HT1080 (cell line): ENCODE measurements at places on chromosomes 16 and 17.

- no peak for DNase-seq
These were observed 7.5 kb upstream of the DNAJA2 start for GRCh38 chr16:46980926-46981325.

- DNase-seq = no peak
These were observed 35.0 kb downstream of the PSME3IP1 start for GRCh38 chr16:57150682-57151330.

DNA sequence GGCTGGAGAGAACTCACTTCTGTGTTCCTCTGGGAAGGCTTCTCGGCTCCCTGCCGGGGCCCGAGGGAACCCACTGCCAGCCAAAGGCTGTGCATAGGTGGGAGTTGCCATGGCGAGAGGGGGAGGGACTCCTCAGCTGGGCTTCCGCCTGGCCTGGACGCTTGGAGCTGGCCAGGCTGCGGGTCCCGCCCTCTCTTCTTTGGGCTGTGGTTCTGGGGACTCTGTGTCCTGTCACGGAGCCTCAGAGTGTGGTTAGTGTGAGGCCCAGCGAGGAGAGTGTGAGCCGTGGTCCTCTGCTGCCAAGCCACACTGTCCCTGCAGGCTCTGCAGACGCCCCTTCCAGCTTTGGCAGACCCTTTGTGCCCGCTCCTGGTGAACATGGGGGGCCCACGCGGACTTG is 123.1 kb downstream of the OR1D5 start:
- no peak for DNase-seq

- no peak for DNase-seq
These were observed 2.1 kb upstream of the NHERF1 start for GRCh38 chr17:74746376-74746775.

- no peak for DNase-seq
These were observed 26.1 kb downstream of the BCL7C start for GRCh38 chr16:30867747-30868146.

DNA sequence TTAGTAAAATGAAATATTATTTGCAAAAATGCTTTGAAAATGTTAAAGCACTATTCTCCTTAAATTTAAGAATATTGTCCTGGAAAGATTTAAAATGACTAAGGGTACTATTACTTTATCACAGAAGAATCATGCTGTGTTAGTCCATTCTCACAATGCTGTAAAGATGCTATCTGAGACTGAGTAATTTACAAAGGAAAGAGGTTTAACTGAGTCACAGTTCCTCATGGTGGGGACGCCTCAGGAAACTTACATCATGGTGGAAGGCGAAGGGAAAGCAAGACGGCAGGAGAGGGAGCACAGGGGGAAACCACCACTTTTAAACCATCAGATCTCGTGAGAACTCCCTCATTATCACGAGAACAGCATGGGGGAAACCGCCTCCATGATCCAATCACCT is 245.6 kb downstream of the IRX3 start:
- DNase-seq = no peak

- DNase-seq = no peak
These were observed 17.5 kb downstream of the B9D1 start for GRCh38 chr17:19345067-19345460.

DNA sequence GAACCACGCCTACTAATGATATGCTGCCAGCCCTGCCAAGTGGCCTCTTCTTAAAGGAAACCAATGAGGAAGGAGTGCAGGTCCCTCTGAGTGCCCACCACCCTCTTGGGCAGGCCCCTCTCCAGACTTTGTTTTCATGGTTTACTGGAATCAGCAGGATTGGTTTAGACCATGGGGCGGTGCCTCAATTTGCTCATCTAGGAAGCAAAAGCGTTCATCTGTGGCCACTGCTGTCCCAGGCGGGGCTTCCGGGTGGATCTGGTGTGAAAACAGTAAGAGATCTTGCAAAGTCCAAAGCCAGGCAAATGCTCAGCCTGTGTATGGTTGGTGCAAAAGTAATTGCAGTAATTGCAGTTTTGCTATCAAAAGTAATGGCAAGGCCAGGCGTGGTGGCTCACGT is 71.3 kb downstream of the AMFR start:
- no peak for DNase-seq

DNA sequence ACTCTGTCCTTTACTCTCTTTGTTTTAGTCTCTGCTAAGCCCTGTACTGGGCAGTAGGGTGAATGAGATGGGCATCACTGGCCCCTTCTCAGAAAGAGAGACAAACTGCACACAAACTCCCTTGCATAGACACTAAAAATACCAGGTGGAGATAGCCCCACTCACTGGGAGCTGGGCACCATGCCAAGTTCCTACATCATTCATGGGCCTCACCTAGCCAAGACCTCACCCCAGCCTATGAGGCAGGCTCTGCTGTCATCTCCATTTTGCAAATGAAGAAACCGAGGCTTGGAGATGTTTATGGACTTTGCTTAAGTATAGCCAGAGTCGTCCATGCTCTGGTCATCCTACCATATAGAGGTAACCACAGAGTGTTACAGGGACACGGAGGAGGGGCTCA is 499.8 kb upstream of the CDH11 start:
- DNase-seq = no peak

DNA sequence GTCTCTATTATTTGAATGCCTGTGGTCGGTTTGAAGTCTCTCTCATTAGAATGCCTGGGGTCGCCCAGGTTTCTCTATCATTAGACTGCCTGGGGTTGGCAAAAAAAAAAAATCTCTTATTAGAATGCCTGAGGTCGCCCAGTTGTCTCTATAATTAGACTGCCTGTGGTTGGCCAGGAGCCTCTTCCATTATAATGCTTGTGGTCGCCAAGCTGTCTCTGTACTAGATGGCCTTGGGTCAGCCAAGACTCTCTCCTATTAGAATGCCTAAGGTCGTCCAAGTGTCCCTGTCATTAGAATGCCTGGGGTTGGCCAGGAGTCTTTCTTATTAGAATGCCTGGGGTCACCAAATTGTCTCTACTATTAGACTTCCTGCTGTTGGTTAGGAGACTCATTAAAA is 2228.4 kb downstream of the TP53TG3F start:
- DNase-seq = no peak

GRCh38 chr17:50128441-50129352 is 1.3 kb downstream of the SAMD14 start:
- no peak for DNase-seq

DNA sequence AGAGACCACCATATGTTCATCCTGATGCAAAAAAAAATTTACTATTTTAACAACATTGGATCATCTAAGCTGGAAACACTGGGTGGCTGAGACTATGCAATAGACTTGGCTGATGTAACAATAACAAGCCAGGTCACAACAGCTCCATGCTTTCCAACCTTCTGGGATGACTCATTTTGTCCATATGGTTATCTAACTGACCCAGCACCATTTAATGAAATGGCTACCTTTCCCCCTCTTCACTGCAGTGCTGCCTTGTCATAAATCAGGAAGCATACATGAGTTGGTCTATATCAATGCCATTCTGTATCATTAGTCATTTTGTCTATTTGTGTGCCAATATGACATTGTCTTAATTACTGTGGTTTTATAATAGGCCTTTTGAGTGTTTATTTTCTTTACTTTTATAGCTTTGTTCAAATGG is 217.6 kb upstream of the KCNJ16 start:
- DNase-seq = peak; percentile 82

- no peak for DNase-seq
These were observed 2.0 kb upstream of the BRICD5 start for GRCh38 chr16:2212362-2213324.

DNA sequence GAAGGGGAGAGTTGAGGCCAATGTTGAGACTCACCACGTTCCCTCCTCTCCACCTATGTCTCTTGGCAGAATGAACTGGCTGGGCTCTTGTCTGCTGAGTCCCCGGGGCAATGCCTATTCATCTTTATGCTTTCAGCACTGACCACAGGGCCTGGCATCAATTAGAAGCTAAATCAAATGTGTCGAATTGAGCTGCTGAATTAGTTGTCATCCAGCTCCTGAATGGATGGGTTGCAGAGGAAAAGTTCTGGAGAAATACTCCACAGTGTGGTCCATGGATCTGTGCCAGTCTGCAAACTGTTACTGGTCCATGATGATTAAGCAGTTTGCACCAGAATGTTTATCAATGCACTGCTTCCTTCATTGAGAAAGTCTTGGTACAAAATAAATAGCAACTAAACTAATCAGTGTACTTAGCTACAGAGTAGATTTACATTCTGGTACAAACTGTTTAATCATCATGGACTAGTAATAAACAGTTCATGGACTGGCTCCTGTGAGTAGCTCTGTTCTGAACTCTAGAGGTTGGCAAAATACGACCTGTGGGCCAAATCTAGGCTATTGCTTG is 4.6 kb downstream of the CNGB1 start:
- DNase-seq = no peak

DNA sequence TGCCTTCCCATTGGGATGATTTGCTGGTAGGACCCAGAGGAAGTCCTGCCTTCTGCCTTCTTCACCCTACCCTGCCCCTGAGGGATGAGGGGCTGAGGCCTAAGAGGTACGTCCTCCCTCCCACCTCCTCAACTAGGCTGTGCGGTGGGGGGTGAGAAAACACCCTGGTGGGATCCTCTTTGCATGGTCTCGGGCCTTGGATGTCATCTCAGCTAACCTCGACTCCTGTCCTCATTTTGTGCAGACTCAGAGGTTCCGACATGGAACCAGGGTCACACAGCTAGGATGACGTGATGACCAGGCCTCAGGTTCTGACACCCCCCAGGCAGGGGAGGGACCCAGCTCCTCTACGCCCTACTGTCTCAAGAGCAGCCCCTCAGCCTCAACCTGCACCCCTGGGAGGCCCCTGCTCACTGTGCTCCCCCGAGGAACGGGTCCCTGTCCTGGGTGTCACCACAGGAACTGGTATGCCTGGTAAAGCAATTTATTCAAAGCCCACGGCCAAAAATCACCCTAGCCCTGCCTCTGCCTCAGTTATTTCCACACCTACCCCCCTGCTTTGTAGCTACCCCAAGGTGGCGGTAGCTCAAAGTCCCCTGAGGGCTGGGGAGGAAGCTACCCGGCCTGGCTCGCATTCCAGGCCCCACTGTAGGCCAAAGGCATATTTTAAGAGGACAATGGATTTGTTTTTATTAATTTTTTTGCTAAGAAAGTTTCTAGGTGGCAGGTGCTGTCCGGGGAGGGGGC is 17.5 kb downstream of the UNC13D start:
- DNase-seq = no peak

DNA sequence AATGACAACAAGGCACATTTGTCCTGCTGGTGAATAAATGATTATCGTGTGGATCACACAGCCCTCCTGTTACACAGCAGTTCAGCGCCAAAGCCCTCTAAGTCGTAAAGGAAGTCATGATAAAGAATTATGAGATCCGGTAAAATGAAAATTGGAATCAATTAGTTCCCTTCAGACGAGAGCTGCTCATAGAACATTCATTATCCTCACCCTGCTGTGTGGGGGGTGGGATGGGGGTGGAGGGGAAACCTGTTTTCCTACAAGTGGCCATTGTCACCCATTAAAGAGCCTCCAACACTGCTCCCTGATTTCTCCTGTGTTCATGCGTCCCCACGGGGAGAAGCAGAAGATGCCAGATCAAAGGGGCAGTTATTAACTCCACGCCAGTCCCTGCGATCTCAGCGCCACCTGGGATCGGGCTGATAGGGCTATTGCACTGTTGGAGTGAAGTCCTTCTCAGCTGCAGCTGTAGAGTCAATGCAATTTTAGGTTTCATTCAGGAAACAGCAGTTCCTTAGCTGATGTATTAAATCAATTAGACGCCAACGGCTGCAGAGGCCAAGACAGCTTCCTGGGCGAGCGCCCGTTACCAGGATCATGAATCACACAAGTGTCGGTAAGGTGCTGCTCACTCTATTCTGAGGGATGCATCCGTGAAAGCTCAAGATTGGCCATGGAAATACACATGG is 19.2 kb upstream of the CACNG4 start:
- no peak for DNase-seq

DNA sequence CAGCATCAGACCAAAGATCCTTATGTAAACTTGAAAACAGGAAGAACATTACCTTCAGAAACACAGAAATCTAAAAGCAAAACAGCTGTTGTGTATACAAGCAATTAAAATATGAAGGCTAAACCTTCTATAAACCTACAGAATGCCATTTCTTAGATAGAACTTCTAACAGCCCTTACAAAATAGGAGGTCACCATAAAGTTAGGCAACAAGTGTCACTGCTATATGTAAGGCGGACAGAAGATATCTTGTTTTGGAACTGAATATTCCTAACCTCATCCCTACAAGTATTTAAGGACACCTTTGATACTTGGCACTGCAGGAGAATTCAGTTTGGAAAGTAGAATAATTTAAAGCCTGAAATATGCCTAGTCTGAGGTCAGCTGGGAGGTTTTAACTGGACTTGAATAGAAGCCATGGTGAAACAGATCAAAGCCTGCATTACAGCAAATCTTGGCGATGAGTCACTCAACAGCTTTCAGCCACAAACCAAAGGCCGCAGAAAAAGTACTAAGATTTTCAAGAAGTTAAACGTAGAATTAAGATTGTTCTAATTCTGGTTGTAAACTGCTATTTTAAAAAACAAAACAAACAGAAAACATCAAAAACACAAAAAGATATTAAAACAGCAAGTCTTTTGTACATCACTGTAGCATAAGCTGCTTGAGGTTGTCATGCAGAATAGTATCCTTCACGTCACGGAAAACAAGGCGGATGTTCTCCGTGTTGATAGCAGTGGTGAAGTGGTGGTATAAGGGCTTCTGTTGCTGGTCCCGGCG is 42.7 kb downstream of the GNA13 start:
- peak; percentile 75 for DNase-seq

DNA sequence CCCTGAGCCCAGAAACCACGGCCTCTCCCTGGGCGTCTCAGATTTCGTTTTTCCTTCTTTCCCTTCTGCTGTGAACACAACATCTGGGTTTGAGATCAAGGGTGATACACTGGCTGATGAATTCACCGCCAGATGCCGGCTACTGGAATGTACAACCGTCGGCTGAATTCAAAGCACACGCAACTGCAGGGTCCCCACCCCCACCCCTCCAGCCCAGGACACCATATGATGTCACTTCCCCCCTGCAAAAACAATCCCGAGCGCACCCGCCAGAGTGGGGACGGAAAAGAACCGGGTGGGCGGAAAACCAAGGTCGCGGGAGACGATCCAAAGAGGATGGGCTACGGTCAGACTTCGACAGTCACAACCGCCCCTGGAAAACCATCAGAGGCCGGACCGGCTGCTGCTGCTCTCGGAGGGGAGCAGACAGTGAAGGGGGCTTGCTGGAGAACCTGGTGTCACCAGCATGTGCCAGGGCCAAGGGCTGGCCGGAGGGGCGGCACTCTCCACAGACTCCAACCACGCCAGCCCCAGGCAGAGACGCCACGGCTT is 23.3 kb downstream of the CEP295NL start:
- peak; percentile 86 for DNase-seq

DNA sequence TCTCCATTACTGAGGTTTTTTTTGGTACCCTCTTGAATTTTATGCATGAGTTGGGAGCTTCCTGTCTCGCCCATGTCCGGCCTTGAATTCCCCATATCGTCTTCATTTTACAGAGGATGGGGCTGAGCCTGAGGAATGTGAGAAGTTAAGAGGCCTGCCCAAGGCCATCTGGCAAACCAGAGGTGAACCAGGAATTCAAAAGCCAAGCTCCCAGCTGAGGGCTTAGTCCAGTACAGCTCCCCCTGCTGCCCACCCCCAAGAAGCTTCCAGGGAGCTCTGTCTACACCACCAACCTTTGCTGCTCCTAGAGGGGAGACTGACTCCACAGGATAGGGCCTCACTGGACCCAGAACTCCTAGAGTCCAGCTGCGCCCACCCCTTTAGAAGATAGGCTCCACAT is 20.7 kb upstream of the C16orf78 start:
- DNase-seq = no peak

GRCh38 chr17:82127704-82128103 is 29.7 kb upstream of the FASN start:
- no peak for DNase-seq
